ENCODE measurements at places on chromosomes 6 and 20.

GRCh38 chr6:144390202-144390601 lies 105.1 kb downstream of the UTRN start:
- DNase-seq = no peak

- no peak for DNase-seq
These were observed 77.1 kb upstream of the MAN1A1 start for GRCh38 chr6:119426619-119427018.

- no peak for DNase-seq
These were observed 381.1 kb downstream of the TFAP2B start for GRCh38 chr6:51199733-51200260.

DNA sequence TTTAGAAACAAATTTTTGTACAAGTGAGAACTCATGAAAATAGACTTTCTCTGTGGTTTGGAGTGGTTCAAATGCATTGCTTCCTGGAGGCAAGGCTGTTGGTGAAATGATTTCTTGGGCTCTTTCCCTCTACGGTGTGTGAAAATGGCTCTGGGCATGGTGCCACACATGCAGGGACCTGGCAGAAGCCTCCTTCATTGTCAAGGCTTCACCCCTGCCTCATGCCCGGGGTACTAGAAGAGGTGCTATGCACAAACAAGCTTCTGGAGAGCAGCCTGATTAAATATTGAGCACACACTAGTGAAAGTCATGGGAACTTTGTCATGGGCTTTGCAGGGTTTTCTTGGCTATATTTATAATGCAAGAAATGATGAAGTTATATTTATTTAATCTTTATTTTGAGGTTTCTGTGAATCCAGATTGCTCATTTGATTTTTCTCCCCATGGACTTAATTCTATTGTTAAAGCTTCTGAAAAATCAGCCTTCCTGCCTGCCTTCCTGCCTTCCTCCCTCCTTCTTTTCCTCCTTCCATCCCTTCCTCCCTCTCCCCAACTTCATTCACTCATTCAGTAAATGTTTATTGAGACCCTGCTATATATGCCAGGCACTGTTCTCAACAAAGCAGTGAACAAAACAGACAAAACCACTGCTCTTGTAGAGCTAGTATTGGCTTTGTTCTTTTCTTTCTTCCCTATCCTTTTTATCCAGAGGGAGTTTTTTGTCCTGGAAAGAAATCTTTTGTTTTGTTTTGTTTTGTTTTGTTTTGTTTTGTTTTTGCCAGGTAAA lies 21.0 kb downstream of the C6orf89 start:
- DNase-seq = no peak

GRCh38 chr6:128259730-128260685 lies 260.4 kb downstream of the PTPRK start:
- peak; percentile 21 for DNase-seq

DNA sequence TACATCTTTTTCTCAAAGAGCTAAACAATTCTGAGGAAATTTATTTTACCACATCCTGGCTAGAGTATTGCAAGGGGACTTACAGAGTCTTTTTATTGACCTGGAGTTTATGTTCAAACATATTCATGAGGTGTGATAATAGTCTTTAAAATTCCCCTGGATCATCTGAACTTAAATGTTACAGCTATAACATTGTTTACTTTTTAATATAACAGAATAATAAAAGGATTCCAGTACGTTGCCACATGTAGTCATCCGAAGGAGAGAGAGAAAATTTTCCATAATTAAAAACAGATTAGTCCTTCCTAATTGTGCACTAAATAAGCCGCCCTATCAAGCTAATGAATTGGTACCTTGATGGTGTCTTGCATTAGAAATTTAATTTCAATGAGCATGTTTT lies 765.4 kb upstream of the MAP3K7 start:
- no peak for DNase-seq

GRCh38 chr20:6766433-6766832 lies 1.1 kb upstream of the BMP2 start:
- DNase-seq = no peak

DNA sequence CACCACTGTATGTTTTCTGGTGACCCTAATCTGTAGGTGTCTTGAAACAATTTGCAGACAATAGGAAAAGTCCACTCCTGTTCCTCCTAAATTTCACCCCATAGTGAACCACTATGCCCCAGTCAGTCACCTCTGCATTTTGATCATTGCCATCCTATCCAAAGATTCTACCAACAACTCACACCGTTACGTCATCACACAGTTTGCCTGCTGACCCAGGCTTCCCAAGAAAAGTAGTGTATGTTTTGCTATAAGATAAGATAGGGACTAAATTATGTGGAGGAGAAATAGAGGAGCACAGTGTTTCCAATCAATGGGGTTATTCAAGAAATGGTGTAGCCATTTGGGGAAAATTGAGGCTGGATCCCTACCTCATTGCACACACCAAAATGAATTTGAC lies 58.8 kb downstream of the GNAS start:
- DNase-seq = no peak

DNA sequence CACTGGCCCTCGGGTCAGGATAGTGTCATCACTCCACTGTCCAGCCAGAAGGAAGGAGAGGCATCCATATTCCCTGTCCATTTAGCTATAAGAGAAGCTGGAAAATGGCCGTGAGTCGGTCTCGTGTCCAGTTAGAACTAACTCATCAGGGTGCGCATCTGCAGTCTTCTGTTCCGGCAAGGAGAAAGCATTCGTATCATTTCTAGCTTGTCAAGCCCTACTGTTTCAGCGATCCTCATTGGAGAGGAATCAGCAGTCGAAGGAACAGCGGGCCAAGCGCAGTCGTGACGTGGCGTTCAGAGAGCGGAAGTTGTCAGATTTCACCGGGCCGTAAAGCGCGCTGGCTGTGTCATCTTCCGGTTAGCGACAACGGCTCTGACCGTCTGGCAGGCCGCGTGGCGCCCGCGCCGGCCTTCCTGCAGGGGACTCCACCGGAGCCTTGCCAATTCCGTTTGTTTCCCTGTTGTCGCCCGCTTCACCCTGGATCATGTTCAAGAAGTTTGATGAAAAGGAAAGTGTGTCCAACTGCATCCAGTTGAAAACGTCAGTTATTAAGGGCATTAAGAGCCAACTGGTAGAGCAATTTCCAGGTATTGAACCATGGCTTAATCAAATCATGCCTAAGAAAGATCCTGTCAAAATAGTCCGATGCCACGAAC lies 32.9 kb downstream of the HM13 start:
- DNase-seq = peak; percentile 89

DNA sequence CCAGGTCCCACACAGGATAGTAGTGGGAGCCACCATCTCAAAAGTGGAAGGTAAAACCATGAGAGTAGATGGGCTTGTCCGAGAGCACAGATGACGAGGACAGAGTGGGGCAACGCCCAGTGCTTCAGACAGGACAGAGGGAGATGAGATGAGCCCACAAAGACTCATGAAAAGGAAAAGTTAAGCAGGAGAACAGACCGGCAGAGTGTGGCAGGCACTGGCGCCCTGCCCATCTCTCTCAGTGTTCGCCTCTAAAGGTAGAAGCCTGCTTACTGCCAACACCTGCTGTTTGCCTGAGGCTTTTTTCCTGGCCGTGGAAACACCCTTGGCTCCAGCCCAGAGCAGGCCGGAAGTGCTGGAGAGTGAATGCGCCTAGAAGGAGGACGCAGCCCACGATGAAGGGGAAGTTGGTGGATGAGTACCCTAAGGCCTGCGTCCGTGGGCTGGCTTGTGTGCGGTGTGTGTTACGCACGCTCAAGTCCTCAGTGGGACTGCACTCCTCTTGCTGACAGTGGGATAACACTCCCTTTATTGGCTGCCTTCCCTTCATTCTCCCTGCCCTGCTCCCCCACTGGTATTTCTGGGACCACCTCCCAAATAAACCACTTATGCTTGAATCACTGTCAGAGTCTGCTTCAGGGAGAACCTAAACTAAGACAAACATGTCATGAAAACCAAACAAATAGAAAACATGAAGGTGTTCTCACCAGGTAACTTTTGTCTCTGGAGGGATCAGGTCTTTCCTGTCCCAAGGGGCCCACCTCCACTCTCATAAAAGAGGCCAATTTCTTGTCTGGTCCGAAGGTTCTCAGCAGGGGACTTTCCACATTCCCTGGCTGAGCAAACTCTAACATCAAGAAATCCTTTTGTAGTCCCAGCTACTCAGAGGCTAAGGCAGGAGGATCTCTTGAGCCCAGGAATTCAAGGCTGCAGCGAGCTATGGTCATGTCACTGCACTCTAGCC lies 9.1 kb upstream of the FOXP4 start:
- no peak for DNase-seq

- DNase-seq = no peak
These were observed 256.9 kb upstream of the SASH1 start for GRCh38 chr6:148085631-148086331.

DNA sequence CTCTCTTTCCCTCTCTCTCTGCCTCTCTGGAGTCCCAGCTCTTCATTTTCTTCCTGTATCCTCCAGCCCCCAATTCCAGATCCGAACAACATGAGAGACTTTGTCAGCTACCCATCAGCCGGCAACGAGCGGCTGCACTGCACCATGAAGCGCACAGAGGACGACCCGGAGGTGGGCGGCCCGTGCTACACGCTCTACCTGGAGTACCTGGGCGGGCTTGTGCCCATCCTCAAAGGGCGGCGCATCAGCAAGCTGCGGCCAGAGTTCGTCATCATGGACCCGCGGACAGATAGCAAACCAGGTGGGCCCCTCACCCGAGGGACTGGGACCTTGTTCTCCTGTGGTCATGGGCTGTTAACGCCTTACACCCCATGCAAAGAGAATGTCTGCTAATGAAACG lies 78.9 kb upstream of the TMEM181 start:
- no peak for DNase-seq

GRCh38 chr6:106684011-106684410 lies 54.6 kb downstream of the QRSL1 start:
- no peak for DNase-seq

- DNase-seq = no peak
These were observed 32.2 kb downstream of the CARMIL1 start for GRCh38 chr6:25311331-25311840.

- DNase-seq = no peak
These were observed 76.1 kb downstream of the SLC22A3 start for GRCh38 chr6:160424256-160424655.

DNA sequence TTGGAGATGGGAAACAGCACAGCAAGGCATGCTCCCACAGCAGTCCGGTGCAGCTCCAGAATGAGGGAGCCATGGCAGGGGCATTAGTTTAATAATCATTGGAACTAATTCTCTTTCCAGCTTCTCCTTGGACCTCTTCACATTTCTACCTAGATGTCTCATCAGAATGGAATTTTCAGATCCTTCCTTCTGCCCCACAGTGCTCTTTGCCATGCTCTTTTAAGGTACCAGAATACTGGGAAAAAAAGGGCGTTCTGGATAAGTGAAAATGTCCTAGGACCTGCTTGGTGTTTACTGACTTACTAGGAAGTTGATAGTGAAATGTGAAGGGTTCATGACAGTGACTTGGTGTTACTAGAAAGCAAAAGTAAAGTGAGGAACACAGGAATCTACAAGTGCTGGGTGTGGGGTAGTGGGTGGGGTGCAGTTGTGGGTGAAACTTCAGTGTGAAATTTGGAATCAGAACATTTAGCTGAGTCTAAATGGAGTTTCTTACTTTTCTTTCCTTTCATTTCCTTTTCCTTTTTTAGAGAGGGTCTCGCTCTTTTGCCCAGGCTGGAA lies 207.1 kb downstream of the ARID1B start:
- no peak for DNase-seq

DNA sequence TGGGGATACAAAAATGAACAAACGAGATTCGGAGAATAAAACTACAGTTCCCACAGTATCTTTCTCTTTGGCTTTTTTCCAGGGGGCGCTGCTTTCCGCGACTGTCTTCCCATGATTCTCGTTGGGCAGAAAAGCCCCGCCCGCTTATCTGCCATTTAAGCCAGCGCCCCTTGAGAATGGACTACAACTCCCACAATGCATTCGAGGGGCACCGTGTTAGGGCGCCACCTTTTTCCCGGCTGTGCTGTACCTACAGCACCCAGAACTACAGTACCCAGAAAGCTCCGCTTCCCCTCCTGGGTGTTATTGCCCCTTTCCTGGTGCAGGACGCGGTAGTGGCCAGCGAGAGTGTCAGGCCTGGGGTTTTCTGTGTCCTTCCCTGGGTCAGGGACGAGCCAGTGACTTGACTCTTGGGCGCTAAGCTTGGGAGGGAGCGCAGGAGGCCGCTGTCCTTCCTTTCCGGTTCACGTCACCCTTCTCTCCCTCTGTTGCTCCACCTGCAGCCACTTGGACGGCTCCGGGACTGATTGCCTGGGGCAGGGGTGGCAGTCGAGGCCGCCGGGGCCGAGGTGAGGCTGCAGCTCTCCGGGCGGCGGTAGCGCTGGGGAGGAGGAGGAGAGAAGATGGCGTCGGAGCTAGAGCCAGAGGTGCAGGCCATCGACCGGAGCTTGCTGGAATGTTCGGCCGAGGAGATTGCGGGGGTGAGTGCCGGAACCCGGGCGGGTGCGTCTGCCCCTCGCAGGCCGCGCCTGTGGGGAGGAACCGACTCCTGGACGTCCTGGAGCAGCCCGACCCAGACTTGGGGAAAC lies at the start of gene UBR2:
Gene UBR2 (plus strand): TSS at position 333 of the 809 bp plus-strand sequence. CDS start 291 bp downstream, at position 624.
- DNase-seq = peak; percentile 98

GRCh38 chr6:90249034-90249433 lies 47.6 kb downstream of the BACH2 start:
- peak; percentile 90 for DNase-seq

DNA sequence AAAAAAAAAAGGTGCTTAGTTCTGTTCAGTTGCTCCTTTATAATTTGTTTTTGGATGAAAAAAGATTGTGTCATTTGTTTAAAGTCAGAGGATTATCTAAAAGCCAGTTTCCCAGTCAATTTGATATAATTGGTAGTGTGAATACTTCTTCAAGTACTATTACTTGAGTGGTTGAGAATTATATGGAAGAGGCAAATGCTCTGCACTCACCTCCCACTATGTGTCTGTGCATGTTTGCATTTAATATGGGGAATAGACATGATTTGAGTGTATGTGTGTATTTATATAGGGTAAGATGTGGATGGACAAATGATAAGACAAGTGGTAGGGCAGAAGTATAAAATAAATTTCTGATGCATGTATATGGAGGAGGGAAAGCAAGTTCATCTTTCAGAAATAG lies 15.8 kb downstream of the GJA1 start:
- DNase-seq = no peak

GRCh38 chr20:57747861-57748481 lies 38.2 kb upstream of the PMEPA1 start:
- DNase-seq = no peak

DNA sequence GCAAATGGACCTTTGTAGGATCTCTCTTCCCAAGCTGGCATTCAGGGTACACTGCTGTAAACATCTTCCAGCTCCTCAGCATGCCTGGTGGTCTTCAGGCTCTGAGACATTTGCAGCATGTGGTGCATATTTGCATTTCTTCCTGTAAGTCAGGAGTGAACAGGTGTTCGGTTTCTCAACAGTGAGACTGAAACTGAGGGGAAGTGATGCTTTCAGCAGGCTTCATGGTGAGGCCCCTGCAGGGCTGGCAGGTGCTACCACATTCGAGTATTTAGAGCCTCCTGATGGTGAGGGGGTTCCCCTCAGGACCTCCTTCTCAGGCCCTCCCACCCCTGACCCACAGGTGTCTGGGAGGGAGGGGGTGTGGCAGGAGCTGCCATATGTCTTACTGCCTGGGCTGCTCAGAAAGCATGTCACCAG lies 15.1 kb downstream of the MYBL2 start:
- DNase-seq = peak; percentile 27

DNA sequence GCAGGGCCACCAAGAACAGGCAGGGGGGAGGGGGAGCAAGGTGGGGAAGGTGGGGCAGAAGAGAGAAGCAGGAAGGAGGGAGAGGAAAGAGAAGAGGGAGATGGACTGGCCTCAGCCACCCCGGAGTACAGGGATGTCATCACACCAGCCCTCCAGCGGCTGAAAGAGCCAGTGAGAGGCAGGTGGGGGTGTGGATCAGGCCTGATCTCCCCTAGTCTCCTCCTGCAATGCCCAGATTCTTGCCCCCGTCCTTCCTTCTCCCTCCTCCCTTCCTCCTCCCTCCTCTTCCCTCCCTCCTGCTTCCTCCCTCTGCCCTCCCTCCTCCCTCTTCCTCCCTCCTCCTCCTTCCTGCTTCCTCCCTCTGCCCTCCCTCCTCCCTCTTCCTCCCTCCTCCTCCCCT lies 61.5 kb downstream of the YTHDF1 start:
- no peak for DNase-seq

All from activated CD4-positive, alpha-beta T cell treated with anti-CD3 and anti-CD28 coated beads, Interleukin-10, Interleukin-2, amounts not matched to agents 100 ng/mL and 50 ng/mL, durations not matched to agents 16 hours and 8 hours (primary cell).